ENCODE measurements at places on chromosomes 7 and 10.

DNA sequence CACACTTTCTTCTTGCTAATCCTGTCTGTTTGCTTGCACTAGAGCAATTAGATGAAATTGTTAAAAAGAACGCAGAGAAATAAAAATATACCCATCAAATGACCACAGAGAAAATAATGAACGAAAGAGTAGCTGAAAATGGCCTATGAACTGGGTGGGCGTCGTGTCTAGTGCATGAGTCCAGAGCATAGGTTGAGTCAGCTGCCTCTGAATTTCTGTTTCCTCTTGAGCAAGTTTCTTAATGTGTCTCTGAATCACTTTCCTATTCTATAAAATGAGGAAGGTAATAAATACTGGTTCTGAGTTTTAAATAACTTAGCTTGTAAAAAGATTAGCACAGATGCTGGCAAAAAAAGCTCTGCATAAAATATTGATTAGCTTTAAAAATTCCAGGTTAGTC is 75.0 kb downstream of the POM121L12 start:
- DNase-seq, result no peak

DNA sequence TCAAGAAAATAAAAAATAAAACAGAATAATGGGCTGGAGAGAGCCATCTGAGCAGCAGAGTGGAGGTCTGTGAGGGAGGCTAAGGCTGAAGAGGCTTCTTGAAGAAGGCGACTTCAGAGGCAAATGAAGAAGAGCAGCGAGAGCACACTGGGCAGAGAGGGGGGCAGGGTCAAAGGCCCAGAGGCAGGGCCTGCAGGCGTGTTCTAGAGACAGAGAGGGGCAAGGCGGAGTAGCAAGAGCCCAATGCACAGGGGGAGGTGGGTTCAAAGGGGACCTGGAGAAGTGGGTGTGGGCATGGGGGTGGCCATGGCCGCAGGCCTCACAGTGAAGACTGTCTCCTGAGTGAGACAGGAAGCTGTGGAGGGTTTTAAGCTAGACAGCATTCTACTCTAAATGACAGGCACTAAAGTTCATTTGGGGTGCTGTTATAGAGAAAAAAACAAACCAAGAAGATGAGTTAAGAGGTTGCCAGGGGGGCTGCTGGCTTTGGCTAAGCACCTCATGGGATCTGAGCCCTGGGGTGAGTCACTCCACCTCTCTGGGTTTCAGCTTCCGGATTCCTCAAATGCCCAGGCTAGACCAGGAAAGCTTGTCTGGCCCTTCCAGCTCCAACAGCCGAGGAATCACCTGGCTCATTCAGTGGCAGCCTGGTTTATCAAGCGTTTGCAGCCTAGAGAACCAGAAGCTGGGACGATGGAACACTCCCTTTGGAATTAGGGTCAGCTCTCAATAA is 81.7 kb downstream of the DLG5 start:
- DNase-seq, result no peak

DNA sequence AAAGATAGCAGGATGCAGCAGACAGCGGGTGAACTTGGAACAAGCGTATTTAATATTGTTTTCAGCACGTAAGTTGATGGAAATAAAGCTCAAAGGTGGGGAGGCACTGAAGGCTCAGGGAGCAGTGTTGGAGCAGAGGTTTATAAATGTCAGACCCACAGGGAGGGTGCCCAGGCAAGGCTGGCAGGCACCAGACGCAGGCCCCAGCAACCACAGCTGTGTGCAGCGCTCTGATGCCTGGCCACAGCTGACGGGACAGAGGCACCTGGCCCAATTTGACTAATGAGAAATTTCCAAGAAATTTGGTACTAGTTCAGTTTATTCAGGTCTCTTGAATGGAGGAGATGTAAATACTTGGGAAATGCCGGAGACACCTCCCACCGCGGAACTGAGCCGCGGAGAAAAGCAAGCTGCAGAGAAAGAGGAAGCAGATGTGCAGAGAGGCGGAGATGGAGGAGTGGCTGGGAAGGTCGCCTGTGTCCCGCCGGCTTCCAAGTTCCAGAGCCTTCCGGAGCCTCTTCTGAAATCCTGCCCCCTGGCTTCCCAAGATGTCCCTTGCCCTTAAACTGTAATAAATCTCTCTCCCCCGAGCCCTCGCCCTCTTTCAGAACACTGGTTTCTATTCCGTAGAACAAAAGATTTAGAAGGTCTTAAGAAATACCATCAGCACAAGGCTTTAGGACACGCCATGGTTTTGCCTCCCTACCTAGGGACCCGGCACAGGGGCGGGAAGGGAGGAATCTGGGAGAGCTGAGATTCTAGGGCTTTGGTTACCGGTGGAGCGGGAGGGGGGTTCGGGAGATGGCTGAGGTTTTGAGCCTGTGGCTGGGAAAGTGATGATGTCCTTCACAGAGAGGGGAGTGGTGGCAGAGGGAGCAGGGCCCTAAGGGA is 38.4 kb upstream of the PLXNA4 start:
- DNase-seq, result peak; percentile 9

DNA sequence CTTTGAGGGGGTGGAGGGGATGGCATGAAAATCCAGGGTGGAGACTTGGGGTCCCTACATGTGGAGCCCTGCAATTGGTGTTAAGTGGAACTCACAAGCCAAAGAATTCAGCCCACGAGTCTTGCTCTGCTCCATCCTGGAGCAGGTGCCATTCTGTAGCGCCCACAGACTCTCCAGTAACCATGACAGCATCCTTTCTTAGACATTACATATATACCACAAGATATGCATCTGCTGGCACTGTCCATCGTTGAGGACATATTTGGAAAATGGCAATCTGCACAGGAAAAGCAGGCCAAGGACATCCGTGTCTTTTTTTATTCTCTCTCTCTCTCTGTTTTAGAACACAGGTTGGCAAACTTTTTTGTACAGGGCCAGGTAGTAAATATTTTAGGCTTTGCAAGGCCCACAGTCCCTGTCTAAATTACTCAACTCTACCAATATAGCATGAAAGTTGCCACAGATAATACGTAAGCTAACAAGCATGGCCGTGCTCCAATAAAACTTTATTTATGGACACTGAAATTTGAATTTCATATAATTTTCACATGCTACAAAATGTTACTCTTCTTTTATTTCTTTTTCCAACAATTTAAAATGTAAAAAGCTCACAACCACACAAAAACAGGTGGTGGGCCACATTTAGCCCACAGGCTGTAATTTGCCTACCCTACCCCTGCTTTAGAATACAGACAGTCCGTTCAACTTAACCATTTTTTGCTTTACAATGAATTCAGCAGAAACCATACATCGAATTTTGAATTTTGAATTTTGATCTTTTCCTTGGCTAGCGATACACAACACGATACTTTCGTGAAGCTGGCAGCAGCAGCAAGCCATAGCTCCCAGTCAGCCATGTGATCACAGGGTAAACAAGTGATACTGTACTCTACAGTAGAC is 141.4 kb upstream of the STK17A start:
- no peak for DNase-seq

- no peak for DNase-seq
Observed at GRCh38 chr7:15245831-15246230, 316.0 kb downstream of the AGMO start.

- no peak for DNase-seq
Observed at GRCh38 chr10:16478801-16479200, 42.0 kb downstream of the PTER start.

All from NCI-H2171 treated with DMSO at 0.1 percent for 48 hours (cell line).